ENCODE measurements at places on chromosomes 6 and 20.

- DNase-seq, result no peak
Observed at GRCh38 chr6:51684603-51685002, 402.8 kb downstream of the PKHD1 start.

DNA sequence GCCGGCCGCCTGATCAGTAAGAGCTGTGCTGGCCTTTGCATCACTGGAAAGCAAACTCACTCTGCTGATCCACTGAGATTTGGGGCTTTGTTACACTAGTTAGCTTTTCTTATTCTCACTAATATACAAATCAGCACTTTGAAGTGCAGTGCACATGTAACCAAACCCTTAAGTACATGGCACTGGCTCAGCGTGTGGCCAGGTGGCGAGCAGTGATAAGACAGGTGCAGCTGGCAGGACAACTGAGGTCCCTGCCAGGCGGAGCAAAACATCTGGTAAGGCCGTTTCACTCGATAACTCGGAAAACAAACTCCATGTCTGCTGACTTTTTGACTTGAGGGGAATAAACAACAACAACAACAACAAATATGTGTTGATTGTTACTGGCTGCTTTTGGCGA, 11.0 kb downstream of the GFRA4 start:
- DNase-seq, result no peak

DNA sequence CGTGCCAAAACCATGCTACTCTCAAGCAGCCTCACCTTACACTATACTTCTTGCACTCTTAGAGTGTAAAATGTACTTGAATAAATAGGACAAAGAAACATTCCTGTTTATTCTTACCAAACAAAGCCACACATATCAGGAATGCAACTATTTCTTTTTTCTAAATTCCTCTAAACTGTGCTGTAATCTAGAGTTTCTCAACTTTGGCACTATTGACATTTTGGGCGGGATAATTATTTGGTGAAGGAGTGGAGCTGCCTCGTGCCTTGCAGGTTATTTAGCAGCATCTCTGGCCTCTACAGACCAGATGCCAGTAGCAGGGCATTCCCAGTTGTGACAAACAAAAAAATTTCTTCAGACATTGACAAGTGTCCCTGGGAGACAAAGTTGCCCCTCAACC, 86.9 kb downstream of the PHACTR1 start:
- DNase-seq, result no peak

- no peak for DNase-seq
Observed at GRCh38 chr20:58518387-58518786, 3.2 kb upstream of the APCDD1L start.

GRCh38 chr20:58708246-58708931, 15.8 kb downstream of the NPEPL1 start:
- DNase-seq, result no peak

DNA sequence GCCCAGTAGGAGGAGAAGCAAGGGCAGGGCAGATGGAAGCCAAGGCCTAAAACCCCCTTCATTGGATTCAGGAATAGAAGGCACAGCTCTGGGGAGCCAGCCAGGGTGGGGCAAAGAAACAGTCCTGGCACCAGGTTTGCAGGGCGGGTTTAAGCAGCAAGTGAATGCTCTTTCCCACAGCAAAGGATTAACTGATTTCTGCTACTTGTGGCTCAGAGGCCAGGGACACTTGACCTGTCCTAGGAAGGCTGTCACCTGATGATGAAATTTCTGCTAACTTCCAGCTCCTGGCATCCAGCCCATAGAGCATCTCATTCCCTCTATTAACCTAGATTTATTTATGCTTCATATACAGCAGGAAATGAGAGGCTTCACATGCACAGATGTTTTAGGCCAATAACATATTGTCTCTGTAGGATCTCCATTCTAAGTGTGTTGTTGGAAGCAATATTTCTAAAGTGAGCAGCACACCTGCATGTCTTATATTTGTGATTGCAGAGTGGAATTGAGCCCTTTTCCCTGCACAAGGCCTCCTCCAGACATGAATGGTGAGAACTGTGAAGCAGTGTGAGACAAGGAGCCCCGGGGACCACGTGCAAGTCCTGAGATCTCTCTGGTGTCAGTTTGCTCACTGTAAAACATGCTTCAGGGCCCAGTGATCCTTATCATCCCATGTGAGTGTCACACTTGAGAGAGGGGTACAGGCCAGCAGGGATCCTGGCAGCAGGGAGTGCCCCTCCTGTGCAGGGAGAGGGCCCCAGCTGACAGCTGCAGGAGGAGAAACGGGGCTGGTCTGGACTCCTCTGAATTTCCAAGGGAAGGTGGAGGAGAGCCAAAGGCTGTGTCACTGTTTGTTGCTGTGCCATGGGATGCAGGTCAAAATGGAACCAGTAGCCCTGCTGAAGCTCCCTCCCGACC, 41.1 kb upstream of the CST5 start:
- no peak for DNase-seq

DNA sequence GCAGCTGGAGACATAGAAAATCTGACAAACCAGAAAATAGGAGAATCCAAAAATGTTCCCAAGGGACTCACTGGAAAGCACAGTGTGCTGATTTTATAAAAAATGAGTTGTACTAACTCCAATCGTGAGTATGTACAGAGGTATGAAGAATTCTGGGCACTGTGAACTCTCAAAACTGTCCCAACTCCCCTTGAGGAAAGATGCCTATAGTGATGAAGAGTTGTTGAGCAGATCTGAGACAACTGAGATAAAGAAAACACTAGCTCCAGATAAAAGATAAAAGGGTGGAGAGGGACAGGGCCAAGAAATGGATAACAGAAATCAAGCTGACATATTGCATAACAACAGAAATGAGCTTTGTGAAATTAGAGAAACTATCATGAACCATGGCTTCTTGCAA, 481.4 kb downstream of the MAFB start:
- no peak for DNase-seq

DNA sequence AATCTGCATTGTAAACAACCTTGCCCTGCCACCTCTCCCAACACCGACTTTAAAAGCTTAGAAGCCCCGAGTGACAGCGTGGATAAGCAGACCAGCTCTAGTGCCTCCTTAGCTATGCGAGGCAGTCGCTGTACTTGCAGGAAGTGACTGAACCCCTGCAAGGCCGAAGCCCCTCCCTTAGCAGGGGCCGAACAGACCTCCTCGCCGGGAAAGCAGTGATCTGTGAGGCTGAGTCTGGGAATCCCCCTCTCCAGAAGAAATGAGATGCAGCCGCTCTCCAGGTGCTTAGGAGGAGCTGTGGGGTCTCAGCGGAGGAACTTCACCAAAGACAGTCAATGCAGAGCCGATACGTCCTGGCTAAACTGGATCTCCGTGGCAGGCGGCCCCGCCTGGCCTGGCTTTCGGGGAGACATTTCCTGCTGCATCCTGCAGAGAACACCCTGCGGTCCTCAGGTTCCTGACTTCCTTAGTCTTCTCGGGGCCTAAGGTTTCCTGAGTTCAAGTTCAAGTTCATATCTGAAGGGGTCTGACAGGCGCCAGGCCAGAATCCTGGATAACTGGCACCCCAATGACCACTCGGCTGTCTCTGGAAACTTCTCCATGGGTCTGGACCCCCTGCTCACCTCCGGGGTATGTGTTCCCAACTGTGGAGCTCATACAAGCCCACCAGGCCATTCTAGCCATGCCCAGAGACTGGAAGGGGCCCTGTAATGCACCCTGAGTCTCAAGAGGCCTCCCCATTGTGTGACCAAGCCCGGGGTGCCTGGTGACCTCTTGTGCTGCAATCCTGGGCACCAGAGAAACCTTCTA, 20.4 kb upstream of the FRMD1 start:
- DNase-seq, result no peak

DNA sequence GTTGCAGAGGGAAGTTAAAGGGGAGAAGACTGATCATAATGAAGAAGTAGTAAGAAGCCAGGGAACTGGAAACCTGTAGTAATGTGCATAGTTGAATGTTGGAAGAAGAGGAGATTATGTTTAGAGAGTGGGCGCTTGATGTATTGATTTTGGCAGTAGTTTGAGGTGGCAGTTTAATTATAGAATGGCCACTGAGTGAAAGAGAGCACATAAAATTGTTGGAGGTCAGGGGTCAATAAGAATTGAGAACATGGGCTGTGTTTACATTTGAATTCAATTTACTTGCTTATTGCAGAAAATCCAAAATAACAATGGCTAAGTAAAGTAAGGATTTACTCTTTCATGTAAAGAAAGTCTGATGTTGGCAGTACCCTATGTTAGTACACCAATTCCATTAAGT, 15.7 kb downstream of the VTA1 start:
- DNase-seq, result no peak

GRCh38 chr6:101853231-101854085, 459.9 kb downstream of the GRIK2 start:
- DNase-seq, result no peak

DNA sequence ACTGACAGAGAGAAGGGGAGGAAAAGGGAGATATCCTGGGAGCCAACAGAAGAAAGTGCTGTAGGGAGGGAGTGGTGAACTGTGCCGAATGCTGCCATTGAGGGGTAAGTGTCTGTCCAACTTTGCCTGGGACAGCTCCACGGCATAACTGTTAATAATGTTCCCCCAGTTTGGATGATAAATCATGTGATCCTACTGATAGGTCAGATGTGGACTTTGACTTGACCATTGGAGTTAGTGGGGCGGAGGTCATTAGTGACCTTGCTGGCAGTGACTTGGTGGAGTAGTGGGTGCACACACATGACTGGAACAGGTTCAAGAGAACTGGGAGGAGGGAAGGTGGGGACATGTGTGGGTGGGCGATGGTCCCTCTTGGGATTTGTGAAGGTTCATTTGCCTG, 50.4 kb downstream of the CDH22 start:
- DNase-seq, result no peak

DNA sequence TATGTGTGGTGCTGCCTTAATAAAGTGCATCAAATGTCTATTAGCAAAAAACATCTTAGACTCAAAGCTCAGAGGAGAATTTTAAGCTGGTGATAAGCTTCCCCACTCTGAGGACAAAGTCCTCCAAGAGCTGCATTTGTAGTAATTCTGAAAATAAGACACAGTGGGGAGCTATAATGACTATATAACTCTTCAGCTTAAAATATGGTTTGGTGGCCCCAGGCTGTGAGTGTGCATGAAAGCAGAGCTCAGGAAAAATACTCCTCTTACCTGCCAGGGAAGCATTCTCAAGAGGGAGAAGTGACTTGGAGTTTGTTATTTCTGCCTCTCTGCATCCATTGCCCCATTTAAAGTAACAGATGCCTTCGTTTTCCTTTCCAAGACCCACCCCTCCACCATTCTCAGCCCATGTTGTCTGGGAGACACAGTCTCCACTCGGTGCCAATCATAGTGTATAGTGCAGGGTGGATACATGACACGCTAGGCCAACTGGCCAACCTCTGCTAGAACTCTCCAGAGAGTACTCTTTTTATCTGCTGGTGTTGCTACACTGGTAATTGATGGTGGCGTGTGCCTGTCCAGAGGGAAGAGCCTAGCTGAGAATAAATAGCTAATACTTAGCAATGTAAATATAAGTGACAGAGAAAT, 229.2 kb downstream of the PHF3 start:
- DNase-seq, result no peak

DNA sequence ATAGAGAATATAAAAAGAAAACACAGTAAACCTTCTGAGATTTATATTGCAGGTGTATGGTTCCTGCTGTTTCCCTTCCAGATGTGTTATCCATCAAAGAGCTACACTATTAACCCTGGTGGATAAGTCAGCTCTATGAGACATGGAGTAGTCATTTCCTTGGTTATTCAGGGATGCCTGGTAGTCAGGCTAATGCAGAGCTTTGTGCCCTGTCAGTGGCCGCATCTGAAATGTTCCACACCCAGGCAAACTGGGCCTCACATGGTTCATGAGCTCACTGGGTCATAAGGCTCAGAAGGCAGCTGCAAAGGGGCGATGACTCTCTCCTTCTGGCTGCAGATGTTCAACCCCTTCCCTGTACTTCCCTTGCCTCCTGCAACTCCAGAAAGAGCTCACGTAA, 473.6 kb downstream of the EPHA7 start:
- no peak for DNase-seq

- no peak for DNase-seq
Observed at GRCh38 chr20:62063315-62063980, 2.2 kb downstream of the TAF4 start.

- no peak for DNase-seq
Observed at GRCh38 chr20:4869290-4870193, 131.8 kb downstream of the SLC23A2 start.

Data from thoracic aorta (tissue), 2 donors.